Glutamatergic neuron (in vitro differentiated cells): ENCODE measurements at places on chromosomes 1 and 21.

- no peak for DNase-seq
These were observed 34.0 kb downstream of the DNAI4 start for GRCh38 chr1:66890621-66891020.

DNA sequence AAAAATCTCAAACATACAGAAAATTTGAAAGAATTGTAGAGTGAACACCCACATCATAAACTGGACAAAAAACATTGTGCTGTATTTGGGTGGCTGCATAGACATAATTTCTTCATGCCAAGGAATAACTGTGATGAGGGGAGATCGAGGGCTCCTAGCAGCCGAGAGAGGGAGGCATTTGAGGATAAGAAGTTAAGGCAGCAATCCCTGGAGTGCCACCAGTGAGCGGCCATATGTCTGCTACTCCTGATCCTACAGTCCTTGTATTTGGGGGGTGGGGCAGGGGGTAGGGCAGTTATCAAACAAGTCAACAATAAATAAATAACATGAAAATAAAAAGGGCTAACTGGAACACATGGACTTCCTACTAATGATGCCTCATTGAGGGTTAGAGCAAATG lies 54.5 kb downstream of the ATP5PO start:
- no peak for DNase-seq

DNA sequence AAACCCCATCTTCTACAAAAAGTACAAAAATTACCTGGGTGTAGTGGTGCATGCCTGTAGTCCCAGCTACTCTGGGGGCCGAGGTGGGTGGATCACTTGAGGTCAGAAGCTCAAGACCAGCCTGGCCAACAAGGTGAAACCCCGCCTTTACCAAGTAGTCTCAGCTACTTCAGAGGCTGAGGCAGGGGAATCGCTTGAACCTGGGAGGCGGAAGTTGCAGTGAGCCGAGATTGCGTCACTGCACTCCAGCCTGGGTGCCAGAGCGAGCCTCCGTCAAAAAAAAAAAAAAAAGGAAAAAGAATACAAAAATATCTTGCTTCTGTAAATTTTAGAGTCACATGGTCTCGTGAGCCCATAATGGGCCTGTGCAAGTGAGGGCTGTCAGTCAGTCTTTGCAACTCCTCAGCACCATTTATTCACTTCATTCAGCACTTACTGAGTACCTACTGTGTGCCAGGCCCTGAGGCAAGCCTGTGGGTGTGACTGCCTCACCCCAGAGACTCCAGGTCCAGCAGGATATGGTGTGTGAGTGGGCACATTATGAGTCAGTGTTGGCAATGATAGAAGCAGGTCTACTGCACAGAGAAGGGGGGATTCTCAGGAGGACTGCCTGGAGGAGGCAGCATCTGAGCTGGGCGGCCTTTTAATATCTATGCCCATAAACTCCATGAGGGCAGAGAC lies 46.8 kb upstream of the TARDBP start:
- no peak for DNase-seq

GRCh38 chr1:27176323-27176722 lies 21.4 kb upstream of the SLC9A1 start:
- no peak for DNase-seq

- DNase-seq, result no peak
These were observed 137.1 kb upstream of the USP24 start for GRCh38 chr1:55352080-55352810.

- no peak for DNase-seq
These were observed 195.3 kb upstream of the APP start for GRCh38 chr21:26365849-26366248.

GRCh38 chr1:100362821-100363466 lies 10.6 kb downstream of the CDC14A start:
- DNase-seq, result peak; percentile 26

- no peak for DNase-seq
These were observed 57.7 kb downstream of the SPATA6 start for GRCh38 chr1:48414264-48414663.

DNA sequence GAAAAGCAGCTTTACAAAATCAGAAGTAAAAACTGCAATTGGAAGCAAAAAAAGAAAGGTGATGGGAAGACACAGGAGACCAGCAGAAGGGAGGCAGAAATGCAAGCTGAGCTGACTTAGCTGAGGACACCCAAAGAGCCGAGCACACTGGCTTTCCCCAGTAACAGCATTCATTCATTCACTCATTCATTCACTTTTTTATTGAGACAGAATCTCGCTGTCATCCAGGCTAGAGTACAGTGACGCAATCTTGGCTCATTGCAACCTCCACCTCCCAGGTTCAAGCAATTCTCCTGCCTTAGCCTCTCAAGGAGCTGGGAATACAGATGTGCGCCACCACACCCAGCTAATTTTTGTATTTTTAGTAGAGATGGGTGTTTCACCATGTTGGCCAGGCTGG lies 8.2 kb downstream of the ANGPTL7 start:
- DNase-seq, result no peak

DNA sequence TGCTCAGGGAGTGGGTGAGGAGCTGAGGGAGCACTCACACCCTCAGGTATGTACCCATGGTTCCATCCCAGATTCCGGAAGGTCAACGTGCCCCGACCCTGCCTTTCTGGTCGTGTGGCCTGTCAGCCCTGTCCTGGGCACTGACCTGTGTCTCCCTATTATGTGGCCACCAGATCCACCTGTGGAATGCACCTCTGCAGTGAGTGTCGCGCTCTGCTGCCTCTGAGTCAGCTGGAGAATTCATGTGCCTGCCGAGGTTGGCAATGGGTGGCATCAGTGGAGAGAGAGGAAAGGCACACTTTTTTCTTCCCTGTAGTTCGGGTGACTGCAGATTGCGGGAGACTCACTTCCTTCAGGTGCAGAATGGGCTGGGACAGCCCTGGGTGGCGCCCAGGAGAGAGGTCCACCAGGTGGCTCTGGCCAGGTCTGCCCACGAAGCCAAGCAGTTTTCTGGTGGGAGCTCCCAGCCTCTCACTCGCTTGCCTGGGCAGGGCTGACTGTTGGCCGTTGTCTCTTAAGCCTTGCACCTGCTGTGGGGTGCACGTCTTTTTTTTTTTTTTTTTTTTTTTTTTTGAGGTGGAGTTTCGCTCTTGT lies 176.1 kb upstream of the TMEM51 start:
- DNase-seq, result no peak

DNA sequence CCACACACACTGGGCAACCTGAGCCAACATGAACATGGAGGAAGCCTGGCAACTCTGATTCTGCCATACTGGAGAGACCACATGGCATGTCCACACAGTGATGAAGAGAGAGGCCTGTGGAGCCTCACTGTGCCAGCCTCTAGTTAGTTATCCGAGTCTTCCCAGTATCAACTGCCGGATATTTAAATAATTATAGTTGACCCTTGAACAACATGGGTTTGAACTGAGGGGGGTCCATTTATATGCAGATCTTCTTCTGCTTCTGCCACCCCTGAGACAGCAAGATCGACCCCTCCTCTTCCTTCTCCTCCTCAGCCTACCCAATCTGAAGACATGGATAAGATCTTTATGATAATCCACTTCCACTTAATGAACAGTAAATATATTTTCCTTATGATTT lies 27.8 kb downstream of the DDAH1 start:
- DNase-seq, result no peak
